ENCODE measurements at places on chromosomes 2 and 18.

GRCh38 chr18:79047556-79048244, 21.5 kb upstream of the ATP9B start:
- no peak for DNase-seq

DNA sequence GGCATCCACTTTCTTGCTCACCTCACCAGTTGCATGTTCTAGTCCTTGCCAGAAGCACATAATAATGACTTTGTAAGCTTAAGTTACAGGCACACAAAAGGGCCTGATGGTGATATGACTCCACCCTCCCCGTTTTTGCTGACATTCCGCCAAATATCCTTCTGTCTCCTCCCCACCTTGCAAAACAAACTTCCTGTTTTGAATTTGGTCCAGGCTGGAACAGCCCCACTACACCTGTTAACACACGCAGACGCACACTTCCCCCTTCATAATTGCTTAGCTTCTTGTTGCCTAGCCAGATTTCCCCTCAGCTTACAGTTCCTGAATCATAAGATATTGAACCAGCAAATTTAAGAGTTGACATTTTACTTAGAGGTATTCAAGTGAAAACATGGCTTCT, at the start of gene MGAT5:
Gene MGAT5 (plus strand): TSS at position 269 of the 400 bp plus-strand sequence. CDS start 332 bp downstream, outside the sequence.
- DNase-seq = no peak

GRCh38 chr2:50133766-50134165, 898.2 kb downstream of the NRXN1 start:
- DNase-seq = no peak

DNA sequence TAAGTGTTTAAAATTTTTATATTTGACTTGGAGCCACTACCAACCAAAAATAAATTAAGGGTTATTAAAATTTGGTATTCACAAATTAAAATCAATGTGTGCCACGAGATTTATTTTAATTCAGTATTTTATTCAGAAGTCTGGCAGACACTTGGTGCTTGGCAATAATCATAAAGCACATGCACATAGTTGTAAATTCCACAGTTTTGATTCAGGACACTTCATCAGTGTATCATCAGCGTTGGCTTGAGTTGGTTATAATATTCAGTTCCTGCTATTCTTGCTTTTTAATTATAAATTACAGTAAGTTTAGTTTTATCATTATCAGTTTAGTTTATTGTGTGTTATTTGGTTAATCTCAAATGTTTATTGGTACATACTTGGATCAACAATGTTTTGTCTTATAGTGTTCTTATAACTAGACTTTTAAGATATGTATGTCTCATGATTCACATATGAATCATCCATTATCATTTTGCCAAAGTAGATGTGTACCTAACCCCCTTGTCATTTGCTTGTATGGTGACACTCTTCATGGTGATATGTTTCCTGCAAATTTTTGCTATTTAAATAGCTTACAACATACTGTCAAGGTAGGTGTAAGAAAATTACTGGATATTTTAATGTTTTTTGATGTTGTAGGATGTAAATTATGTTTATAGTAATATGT, 237.9 kb downstream of the BABAM2 start:
- no peak for DNase-seq
